ENCODE measurements at places on chromosomes 4 and X. TPM values are rescaled to one million over a fixed set of nuclear protein-coding genes. Genes with fewer than 3 reads are reported as not detected.

DNA sequence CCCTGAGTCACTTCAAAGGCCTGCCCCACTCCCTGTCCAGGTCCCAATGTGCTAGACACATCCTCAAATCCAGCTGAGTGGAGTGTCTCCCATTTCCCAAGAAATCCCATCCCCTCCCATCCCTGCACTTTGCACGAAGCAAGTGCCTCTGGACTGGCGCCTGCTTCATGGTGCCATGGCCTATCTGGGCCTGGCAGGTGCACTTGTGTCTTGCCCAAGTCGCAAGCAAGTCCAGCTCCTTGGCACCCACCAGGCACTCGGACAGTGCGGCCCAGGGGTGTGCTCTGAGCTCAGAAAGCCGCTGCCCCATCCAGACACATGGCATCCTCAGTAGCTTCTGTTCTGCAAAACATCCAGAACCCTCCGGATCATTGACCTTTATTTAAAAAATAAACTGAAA, 97.4 kb downstream of the DCTD start:
- DNase-seq = no peak
- H3K4me1 ChIP-seq = peaks cover 11% of the 10 kb centered on the region
- H3K4me3 ChIP-seq = no peak overlapping the region
- H3K27me3 ChIP-seq = no peaks in the 10 kb centered on the region
- no peaks in the 10 kb centered on the region for H3K36me3 ChIP-seq

DNA sequence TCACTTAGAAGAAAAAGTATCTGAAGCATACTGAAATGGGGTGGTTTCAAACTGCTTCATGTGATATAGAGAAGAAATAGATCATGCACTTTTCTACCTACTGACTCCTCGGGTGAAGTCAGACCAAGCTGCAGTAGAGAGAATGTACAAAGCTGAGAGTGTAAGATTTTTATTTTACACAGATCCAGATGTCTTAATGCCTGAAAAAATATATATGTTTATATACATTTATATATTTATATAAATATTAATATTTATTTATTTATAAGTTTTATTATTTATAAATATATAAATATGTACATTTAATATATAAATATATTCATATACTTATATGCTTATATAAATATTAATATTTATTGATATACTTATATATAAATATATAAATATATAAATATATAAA, 171.9 kb upstream of the SPOCK3 start:
- no peak overlapping the region for H3K4me3 ChIP-seq
- no peaks in the 10 kb centered on the region for H3K4me1 ChIP-seq
- H3K27me3 ChIP-seq = no peaks in the 10 kb centered on the region
- no peaks in the 10 kb centered on the region for H3K36me3 ChIP-seq
- no peak for DNase-seq
- no peak overlapping the region for H3K27ac ChIP-seq

The SLIT2 gene
- 0.02 TPM for total RNA-seq

GRCh38 chr4:118270492-118270891, 82.3 kb downstream of the PRSS12 start:
- H3K27me3 ChIP-seq = peaks cover 4% of the 10 kb centered on the region
- H3K27ac ChIP-seq = no peak overlapping the region
- no peak for DNase-seq
- H3K4me1 ChIP-seq = peaks cover 2% of the 10 kb centered on the region
- no peak overlapping the region for H3K4me3 ChIP-seq

The EXOC1L gene
- total RNA-seq = not detected

- H3K27ac ChIP-seq = no peak overlapping the region
- no peak overlapping the region for H3K4me3 ChIP-seq
- H3K4me1 ChIP-seq = no peaks in the 10 kb centered on the region
Observed at GRCh38 chr4:113502476-113502875, 259.1 kb downstream of the CAMK2D start.

The SUPT20HL1 gene
- total RNA-seq = not detected

DNA sequence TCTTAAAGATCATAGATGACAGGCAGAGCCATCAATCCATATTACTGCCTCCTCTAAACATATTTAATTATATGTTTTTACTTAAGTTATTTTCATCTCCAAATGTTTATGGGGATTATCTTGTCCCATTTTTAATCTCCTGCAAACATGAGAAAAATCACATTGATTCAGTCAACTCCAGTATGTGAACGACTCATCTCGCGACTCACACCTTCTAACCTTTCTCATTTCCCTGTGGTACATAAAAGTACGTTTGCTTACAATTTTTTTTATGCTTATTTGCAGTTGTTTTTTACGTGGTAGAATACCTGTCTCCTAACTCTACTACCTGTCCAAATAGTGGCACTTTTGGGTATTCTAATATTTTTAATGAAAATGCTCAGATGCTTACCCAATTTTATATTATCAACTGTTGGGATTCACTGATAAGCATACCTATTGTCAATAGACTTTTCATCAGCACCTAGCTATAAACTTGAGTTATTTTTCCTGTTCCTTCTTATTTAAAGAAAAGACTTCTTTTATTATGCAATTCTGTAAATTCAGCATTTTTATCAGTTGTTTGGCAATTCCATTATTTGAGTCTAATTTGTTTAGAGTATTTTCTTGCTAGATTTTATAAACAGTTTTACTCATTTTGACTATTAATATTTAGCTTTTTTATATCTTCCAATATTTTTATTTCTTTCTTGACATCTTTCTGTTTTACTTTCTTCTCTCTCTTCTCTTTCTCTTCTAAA, 276.6 kb downstream of the ANK2 start:
- H3K36me3 ChIP-seq = no peaks in the 10 kb centered on the region
- H3K27me3 ChIP-seq = peaks cover 28% of the 10 kb centered on the region
- peaks cover 4% of the 10 kb centered on the region for H3K4me1 ChIP-seq
- H3K4me3 ChIP-seq = no peak overlapping the region
- no peak for DNase-seq

GRCh38 chr4:137451172-137451825, 81.0 kb downstream of the PCDH18 start:
- no peaks in the 10 kb centered on the region for H3K36me3 ChIP-seq
- no peaks in the 10 kb centered on the region for H3K27me3 ChIP-seq
- H3K4me3 ChIP-seq = no peak overlapping the region
- no peaks in the 10 kb centered on the region for H3K4me1 ChIP-seq

DNA sequence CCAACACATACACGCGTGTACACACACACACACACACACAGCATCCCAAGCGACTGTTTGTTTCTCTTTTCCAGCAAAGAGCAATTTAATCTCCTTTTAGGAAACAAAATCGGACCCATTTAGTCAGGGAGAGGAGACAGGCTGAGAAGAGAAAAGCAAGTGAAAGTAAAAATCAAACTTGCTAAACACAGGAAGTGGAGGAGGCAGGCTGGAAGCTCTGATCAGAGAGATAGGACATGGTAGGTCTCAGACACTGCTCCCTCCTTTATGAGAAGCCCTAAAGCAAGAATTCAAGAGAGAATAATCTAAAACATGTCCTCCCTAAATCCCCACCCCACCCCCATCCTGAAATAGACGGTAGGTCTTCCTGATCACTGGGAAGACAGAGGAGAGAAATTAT, 62.3 kb downstream of the GPC3 start:
- H3K4me3 ChIP-seq = peak overlapping the region; percentile 55
- no peak for DNase-seq
- no peaks in the 10 kb centered on the region for H3K36me3 ChIP-seq

The ACE2 gene
- total RNA-seq = not detected

DNA sequence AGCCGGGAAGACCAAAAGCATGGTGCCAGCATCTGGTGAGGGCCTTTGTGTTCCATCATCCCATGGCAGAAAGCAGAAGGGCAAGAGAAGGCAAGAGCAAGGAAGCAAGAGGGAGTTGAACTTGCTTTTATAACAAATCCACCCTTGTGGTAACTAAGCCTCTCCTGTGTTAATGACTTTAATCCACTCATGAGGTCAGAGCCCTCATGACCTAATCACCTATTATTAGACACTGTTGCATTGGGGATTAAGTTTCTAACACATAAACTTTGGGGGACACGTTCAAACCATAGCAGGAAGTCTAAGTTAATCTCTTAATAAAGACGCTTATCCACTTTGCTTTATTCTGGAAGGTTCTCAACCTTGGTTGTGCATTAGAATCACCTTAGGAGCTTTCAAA, 12.5 kb upstream of the PCYT1B start:
- no peak overlapping the region for H3K4me3 ChIP-seq
- no peaks in the 10 kb centered on the region for H3K36me3 ChIP-seq
- H3K27me3 ChIP-seq = peaks cover 6% of the 10 kb centered on the region
- H3K4me1 ChIP-seq = no peaks in the 10 kb centered on the region
- no peak for DNase-seq
- H3K27ac ChIP-seq = no peak overlapping the region

DNA sequence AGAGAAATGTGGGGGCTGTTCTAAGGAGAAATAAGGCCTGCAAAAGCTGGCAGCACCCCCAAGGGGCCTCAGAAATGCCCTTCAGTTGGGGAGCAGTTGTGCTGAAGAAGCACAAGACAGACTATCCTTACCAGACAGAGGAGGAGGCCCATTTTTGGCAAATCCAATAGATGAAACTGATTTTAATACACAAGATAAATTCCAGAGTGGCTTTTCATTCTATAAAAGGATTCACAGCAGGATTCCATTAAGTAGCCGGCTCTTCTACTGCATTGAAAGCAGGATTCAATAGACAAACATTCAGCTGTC, 8.1 kb downstream of the SEPTIN6 start:
- peak overlapping the region; percentile 100 for H3K27ac ChIP-seq
- H3K27me3 ChIP-seq = no peaks in the 10 kb centered on the region
- H3K4me3 ChIP-seq = peak overlapping the region; percentile 90
- H3K4me1 ChIP-seq = peaks cover 49% of the 10 kb centered on the region
- peaks cover 46% of the 10 kb centered on the region for H3K36me3 ChIP-seq

DNA sequence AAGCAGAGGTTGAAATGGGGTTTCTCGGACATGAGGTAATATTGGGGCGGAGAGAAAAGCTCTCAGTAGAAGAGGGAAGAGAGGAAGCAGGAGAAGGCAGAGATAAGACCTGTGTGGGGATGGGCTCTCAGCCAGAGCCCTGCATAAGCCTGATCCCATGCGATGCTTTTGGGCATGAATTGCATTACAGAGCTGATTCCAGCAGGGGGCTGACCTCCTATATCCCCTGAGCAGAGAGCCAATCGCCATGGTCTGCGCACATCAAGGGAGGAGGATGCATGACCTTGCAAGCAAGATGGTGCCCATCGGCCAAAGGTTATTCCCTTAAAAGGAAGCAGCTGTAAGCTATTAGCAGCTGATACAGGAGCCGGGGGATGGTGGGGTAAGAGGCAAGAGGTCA, 7.6 kb downstream of the ANOS1 start:
- H3K36me3 ChIP-seq = no peaks in the 10 kb centered on the region
- H3K4me3 ChIP-seq = no peak overlapping the region
- H3K4me1 ChIP-seq = no peaks in the 10 kb centered on the region
- H3K27ac ChIP-seq = no peak overlapping the region
- peaks cover 11% of the 10 kb centered on the region for H3K27me3 ChIP-seq
- no peak for DNase-seq

The CXCL11 gene
- total RNA-seq = not detected

The IL2 gene
- 101 TPM for total RNA-seq

GRCh38 chr4:72567036-72567435, 2.0 kb downstream of the ADAMTS3 start:
- H3K4me3 ChIP-seq = no peak overlapping the region
- no peaks in the 10 kb centered on the region for H3K36me3 ChIP-seq
- no peak for DNase-seq
- peaks cover 12% of the 10 kb centered on the region for H3K4me1 ChIP-seq
- H3K27me3 ChIP-seq = peaks cover 41% of the 10 kb centered on the region

GRCh38 chrX:153765138-153766079, 1.4 kb downstream of the PLXNB3 start:
- no peak overlapping the region for H3K4me3 ChIP-seq
- peaks cover 4% of the 10 kb centered on the region for H3K4me1 ChIP-seq
- H3K36me3 ChIP-seq = no peaks in the 10 kb centered on the region

GRCh38 chr4:90855111-90855510, 727.9 kb downstream of the CCSER1 start:
- no peaks in the 10 kb centered on the region for H3K4me1 ChIP-seq
- no peaks in the 10 kb centered on the region for H3K27me3 ChIP-seq
- no peak for DNase-seq
- H3K36me3 ChIP-seq = no peaks in the 10 kb centered on the region
- H3K27ac ChIP-seq = no peak overlapping the region

DNA sequence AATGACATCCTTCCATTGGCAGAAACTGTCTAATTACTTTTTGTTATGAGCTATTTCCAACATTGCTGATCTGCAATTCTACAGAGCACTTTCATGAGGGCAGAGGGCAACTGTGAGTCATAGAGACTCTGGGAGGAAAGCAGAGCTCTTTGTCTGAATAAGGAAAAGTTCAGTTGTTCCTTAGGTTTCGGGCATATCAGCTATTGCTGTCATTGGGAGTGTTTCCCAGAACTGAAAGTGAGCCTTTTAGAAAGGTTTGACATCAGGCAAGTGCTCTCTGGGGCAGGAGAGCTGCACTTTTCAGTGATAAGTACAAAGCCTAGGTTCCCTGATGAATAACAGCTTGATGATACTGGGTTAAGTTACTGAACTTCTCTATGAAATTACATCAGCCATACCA, 119.2 kb upstream of the EDNRA start:
- H3K27me3 ChIP-seq = no peaks in the 10 kb centered on the region
- H3K4me1 ChIP-seq = no peaks in the 10 kb centered on the region
- H3K27ac ChIP-seq = no peak overlapping the region
- DNase-seq = no peak
- H3K36me3 ChIP-seq = no peaks in the 10 kb centered on the region

GRCh38 chr4:6355052-6355451, 85.4 kb downstream of the WFS1 start:
- H3K27me3 ChIP-seq = no peaks in the 10 kb centered on the region
- no peaks in the 10 kb centered on the region for H3K36me3 ChIP-seq
- H3K27ac ChIP-seq = no peak overlapping the region

DNA sequence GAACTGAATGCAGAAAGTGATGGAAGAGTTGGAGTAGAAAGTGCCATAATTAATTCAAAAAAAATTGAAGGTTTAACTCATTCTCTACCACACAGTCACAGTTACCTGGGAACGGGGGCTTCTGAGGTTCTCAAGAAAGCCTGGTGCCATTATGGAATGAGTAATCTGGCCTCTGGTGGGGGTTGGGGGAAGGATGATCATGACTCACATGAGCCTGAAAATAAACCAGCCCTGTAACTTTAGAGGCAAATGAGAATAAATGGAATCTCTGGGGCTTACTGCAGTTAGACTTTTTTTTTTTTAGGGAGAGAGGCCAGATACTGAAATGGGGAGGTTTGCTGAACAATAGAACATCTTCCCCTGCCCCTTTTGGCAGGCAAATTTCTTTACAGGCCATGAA, 55.3 kb downstream of the SOD3 start:
- no peaks in the 10 kb centered on the region for H3K36me3 ChIP-seq
- no peak overlapping the region for H3K27ac ChIP-seq
- H3K27me3 ChIP-seq = no peaks in the 10 kb centered on the region
- no peak overlapping the region for H3K4me3 ChIP-seq
- no peak for DNase-seq

The EFHC2 gene
- not detected for total RNA-seq

The UPF3B gene
- 13.9 TPM for total RNA-seq

The CLRN2 gene
- total RNA-seq = not detected

DNA sequence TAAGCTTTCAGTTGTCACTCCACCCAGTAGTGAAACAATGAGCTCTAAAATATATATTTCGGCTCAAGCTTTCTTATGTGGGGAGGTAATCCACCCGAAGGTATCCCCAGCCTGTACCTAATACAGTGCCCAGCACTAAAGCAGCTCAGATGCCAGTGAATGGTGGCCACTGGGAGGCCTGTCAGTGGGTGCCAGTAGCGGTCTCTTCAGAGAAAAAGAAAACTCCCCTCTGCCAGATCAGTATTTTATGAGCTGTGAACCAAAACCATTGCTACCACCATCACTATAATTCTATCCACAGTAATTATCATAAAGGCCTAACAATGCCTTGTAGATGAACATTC, 835 bp upstream of the NFKB1 start:
- H3K4me1 ChIP-seq = peaks cover 29% of the 10 kb centered on the region
- H3K27ac ChIP-seq = peak overlapping the region; percentile 88
- DNase-seq = no peak
- no peaks in the 10 kb centered on the region for H3K27me3 ChIP-seq
- H3K4me3 ChIP-seq = peak overlapping the region; percentile 80
